ENCODE measurements at places on chromosomes 6 and 20.

DNA sequence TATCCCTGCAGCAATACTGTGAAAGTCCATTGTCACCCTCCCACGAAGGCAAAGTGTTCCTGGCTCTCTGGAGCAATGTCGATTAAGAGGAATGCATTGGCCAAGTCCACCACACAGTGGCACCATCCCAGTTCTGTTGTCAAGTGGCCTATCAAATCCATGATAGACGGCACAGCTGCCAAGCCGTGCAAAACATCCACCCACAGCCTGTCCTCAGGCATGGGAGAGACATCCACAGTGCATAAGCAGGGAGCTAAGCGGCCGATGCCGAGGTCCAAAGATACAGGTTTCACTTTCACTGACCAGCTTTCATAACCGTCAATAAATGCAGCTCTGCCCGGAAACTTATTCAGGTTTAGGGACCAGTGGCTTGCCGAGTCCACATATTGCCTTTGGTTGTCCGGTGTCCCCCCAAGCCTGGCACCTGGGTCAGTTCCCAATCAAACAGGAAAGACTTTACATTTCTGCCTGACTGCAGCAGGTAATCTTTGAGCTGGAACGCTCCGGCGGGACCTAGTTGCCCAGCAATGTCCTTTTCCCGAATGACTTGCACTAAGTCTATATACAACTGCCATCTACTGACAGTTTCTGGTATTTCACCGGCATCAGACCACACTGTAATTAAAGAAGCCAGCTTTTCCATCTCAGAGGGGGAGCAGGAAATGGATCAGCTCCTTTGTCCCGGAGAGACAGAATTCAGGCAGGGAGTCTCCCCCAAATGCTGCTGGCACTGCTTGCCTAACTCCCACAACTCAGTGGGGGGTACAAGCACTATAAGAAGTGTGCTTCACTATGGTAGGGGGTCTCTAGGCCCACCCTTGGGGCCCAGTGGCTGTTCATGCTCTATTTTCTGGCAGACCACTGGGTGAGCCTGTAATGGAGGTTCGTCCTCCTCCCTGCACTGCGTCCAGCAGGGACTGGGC, 6.3 kb downstream of the ZKSCAN3 start:
- DNase-seq, result peak; percentile 31

GRCh38 chr6:5095236-5095635, 10.1 kb downstream of the PPP1R3G start:
- no peak for DNase-seq

DNA sequence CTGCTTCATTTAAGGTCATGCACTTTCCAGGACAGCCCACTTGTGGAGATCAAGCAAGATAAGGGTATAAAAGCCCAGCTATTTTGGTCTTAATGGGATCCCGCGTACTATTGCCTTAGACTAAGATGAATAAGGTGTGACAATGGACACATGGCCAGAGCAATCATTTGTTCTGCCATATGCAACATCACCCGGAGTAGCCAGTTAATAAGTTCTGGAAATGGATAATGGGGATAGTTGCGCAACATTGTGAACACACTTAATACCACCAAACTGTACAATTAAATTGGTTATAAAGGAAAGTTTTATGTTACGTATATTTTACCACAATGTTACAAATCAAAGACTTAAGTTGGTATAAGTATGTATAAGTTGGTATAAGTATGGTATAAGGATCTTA, 674.5 kb downstream of the HDGFL1 start:
- no peak for DNase-seq

DNA sequence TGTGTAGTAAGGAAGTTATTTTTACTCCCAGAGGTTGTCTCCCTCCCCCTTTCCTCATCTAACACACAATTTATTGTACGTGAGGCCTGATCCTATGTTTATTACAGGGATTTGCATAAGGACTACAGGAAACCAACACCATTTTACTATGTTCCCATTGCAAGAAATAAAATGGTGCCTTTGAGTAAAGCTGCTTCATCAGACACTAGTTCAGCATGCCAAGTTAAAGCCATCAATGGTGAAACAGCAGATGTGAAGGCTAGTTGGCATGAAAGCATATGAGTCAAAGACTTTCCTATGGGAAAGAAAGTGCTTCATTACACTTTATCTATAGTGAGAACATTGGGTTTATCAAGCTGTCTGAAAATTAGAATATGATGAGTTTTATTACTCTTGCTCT, 543.0 kb downstream of the GRIK2 start:
- DNase-seq, result no peak

DNA sequence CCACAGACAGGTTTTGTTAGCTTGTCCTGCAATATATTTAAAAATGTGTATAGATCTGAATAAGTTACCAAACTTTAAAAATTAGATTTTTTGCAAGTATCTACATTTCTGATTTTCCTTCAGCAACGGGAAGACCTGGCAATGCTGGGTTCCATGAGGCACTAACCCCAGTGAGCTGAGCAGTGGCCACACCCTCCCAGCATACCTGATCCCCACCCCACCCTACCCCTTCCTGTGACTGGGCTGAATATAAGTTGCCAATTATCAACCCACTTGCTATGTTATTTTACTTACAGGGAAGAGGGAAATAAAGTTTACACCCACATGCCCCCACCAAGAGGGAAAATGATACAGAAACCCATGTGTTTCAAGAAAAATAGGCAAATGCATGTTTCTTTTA, 70.3 kb upstream of the RALGAPA2 start:
- DNase-seq, result no peak

- DNase-seq, result no peak
Measured at GRCh38 chr6:52551483-52552277, 25.2 kb downstream of the TRAM2 start.

- DNase-seq, result no peak
Measured at GRCh38 chr20:60271597-60271996, 313.4 kb downstream of the CDH26 start.

GRCh38 chr20:23241416-23241815, 109.2 kb upstream of the NXT1 start:
- no peak for DNase-seq

GRCh38 chr6:93675856-93676417, 256.6 kb upstream of the EPHA7 start:
- DNase-seq, result no peak

GRCh38 chr6:147046141-147046877, 157.9 kb upstream of the STXBP5 start:
- DNase-seq, result no peak

DNA sequence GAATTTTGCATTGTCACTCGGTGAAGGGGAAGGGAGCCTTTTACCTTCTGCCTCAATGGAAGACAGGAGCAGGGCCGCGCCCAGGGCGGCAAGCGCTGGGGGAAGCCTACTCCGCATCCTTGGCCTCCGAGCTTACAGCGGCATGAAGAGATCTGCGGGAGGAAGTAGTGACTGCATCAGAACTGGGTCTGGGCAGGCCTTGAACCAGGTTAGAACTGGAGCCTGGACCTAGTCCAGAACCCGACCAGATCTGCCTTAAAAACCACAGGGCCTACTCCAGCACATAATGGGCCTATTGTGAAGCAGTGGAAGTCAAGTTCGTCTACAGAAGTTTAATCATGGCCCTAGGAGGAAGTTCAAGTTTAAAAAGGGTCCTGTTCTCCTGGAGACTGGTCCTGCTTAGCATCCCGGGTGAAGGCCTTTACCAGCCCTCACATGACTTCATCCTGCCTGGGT, 3.1 kb downstream of the COL12A1 start:
- no peak for DNase-seq

DNA sequence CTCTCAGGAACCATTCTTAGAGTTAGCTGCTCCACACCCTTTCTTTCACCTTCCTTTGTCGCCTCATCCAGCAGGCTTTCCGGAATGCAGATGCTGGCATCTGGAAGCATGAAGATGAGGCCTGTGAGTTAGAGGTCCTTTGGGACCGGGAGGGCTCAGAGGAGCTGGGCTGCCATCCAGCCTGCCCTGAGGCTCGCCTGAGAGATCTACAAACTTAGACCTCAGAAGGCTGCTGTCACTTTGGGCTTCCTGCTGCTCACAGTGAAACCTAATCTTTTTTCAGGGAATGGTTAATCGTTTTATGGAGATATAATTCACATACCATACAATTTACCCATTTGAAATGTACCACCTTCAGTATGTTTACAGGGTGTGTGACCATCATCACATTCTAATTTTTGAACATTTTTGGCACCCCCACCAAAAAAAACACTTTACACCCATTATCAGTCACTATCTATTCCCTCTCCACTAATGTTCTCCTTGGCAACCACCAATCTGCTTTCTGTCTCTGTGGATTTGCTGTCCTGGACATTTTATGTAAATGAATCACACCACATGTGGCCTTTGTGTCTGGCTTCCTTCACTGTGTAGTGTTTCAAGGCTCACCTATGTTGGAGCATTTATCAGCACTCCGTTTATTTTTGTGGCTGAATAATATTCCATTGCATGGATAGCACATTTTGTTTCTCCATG, 20.0 kb upstream of the MPC1 start:
- no peak for DNase-seq

DNA sequence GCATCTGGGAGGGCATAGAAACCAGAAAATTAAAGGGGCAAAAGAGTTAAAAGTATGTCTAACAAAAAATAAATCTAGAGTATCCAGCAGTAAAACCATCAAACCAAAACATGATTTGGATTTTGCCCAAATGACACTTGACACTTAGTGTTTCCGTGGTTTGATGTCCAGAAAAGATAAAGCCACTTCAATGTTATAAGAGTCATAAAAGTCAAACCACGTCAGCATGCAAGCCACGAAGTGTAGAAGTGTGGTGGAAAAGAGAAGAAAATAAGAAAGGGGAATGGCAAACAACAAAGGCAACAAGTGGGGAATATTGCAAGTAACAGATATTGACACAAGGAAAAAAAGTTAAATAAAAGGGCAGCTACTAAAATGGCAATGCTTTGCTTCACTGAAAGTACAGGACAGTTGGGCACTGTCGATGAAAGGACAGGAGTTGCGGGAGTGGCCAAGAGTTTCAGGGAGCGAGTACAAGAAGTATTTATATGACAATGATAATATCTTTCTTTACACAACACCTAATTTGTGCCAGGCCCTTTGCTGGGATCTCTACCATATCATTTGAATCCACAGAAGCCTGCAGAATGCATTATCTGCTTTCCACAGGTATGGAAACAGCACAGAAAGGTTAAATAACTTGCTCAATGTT, 6.3 kb upstream of the HDDC2 start:
- DNase-seq, result no peak

- no peak for DNase-seq
Measured at GRCh38 chr6:28816909-28817807, 106.6 kb downstream of the TRIM27 start.

- DNase-seq, result no peak
Measured at GRCh38 chr6:144377586-144378210, 92.6 kb downstream of the UTRN start.

DNA sequence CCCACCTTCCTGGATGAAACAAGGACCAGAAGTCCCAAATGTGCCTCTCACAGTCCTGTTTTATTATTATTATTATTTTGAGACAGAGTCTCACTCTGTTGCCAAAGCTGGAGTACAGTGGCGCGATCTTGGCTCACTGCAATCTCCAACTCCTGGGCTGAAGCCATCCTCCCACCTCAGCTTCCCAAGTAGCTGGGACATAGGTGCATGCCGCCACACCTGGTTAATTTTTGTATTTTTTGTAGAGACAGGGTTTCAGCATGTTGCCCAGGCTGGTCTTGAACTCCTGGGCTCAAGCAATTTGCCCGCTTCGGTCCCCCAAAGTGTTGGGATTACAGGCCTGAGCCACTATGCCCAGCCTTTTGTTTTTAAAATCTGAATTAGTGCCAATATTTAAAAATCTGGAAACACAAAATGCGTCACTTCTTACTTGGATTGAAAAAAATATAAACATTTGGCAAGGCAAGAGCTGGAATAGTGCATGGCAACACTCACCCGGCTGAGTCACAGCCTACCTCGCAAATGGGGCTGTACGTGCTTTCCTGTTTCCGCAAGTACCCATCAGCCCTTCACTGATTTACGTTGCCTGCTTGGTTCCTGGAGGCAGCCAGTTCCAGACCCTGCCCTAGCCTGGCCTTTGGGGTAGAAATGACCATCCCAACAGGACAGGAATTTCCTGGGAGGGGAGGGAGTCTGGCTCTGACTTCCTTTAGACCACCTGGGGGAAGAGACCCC, 6.3 kb downstream of the SDCBP2 start:
- DNase-seq, result no peak

GRCh38 chr6:64949257-64949656, 757.8 kb downstream of the EYS start:
- no peak for DNase-seq

DNA sequence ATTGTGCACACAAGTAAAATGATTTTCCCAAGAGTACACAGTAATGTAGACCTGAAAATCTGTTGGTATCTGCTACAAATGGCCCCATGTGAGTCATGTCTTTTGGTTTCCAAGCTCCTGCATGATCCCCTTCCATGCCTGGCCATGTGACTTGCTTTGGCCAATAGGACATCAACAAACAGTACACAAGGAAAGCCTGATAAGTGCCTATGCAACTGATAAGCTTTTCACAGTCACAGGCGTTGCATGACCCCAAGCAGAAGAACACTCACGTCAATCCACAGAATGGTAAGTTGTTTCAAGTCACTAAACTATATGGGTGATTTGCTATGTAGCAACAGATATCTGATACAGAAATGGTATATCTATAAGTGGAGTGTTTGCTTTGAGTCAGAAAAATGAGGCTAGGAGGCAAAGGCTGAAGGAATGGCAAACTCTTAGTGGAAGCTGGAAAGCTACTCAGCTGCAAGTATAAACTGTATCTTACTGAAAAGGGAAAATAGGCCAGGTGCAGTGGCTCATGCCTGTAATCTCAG, 160.1 kb upstream of the BEND3 start:
- DNase-seq, result no peak

DNA sequence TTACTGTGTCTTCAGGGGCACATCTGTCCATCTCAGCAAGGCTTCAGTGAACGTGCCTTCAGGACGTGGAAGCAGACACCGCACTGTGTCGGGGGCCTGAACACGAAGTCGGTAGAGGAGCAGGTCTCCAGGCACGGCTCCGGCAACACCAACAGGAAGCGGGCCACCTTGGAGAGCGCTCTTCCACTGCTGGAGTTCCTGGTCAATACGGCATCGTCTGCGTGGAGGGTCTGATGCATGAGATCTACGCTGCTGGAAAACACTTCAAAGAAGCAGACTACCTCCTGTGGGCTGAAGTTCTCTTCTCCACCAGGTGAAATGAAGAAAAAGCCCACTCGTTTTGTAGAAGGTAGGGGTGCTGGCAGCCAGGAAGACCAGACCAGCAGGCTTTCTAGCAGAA, 69.3 kb upstream of the SLCO4A1 start:
- no peak for DNase-seq

DNA sequence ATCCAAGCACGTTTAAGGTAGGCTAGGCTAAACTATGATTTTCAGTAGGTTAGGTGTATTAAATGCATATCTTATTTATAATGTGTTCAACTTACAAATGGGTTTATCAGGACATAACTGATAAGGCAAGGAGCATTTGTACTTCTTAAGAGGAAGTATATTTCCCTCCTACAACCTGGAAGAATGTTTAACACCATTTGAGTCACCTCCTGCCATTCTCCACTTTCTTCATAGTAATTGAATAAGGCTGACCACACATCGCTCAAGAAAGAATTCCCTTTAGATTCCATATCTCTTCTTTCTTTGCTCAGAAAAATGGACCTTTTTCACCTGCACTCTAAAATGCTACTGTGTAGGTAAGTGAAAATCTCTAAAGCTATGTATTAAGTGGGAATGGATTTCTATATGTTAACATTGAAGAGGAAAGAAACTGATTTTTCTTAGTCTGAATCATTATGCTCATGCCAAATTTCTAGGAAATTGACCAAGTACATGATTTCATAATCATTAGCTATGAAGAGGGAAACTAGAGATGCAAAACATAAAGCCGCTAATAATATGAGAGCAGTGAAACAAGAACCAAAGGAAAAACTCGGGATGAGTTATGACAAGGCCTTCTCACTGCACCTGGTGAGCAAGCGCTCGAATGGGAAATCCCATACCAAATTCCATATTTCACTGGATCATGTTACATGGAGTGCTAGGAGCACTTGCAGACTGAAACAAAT, 210.4 kb downstream of the ALDH8A1 start:
- no peak for DNase-seq
